KG1 (cell line): ENCODE measurements at places on chromosomes 4 and X.

GRCh38 chrX:134715930-134716619, 57.8 kb upstream of the PLAC1 start:
- no peak for DNase-seq

- no peak for DNase-seq
Observed at GRCh38 chr4:12746221-12746620, 737.9 kb downstream of the RAB28 start.

DNA sequence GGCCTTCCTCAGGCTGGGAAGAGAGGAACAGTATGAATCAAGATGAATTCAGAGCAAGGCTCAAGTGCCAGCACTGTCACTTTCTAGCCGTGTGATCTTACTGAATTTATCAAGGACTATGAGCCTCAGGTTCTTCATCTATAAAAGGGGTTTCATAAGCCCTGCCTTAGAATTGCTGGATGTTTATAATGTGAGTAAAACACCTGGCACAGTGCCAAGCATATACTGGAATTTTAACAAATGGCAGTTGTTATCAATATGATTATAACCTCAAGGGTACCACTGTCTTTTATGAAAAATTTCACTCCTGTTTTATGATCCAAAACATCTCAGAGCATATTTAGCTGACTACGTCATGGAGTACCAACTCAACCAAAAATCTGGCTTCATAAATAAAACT, 4.0 kb downstream of the MAGEC2 start:
- no peak for DNase-seq

DNA sequence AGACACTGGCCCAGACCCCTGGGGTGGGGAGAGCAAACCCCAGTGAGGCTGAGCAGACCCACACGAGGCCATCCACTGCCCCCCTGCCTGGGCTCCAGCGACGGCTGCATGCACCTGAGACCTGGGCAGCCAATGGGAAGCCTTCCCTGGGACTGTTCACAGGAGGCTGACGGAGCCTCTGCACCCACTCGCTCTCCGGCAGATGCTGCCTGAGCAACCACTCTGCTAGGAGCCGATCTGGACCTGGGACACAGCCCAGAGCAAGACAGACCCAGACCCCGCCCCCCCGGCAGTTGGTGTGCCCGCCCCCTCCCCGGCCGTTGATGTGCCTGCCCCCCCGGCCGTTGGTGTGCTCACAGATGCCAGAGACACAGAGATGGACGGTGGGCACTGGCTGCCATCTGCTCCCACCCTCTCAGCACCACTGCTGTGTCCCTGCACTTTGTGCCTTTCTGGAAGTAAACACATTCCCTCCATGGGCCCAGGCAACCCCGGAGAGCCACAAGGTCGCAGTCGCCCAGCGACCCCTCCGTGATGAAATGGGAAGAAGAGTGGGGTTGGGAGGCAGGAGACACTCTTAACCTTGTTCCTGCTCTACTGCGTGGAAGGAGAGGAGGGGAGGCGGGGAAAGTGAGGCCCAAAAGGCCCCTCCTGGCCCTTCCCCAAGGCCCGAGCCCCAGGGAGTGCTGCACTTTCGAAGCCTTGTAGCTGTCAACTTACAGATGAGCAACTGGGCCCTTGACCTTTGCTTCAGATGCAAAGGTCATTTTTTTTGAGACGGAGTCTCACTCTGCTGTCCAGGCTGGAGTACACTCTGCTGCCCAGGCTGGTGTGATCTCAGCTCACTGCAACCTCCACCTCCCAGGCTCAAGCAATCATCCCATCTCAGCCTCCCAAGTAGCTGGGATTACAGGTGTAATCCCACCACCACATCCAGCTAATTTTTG, 62.0 kb downstream of the ZFYVE28 start:
- DNase-seq: no peak

GRCh38 chr4:141246243-141246642, 25.5 kb downstream of the ZNF330 start:
- no peak for DNase-seq

GRCh38 chr4:41216294-41217019, 2.1 kb upstream of the APBB2 start:
- no peak for DNase-seq

- DNase-seq: no peak
Observed at GRCh38 chrX:31872007-31872406, 800.2 kb upstream of the FTHL17 start.

- DNase-seq: no peak
Observed at GRCh38 chrX:19705196-19705769, 182.1 kb downstream of the SH3KBP1 start.

- DNase-seq: no peak
Observed at GRCh38 chr4:81195475-81195874, 19.5 kb downstream of the PRKG2 start.

DNA sequence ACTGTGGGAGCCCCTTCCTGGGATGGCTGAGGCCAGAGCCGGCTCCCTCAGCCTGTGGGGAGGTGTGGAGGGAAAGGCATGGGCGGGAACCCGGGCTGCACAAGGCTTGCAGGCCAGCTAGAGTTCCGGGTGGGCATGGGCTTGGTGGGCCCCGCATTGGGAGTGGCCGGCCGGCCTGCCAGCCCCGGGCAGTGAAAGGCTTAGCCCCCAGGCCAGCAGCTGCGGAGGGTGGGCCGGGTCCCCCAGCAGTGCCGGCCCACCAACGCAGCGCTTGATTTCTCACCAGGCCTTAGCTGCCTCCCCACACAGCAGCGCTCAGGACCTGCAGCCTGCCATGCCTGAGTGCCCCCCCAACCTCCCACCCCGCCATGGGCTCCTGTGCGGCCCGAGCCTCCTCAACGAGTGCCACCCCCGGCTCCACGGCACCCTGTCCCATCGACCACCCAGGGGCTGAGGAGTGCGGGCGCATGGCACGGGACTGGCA, 78.0 kb downstream of the COX7B2 start:
- no peak for DNase-seq

DNA sequence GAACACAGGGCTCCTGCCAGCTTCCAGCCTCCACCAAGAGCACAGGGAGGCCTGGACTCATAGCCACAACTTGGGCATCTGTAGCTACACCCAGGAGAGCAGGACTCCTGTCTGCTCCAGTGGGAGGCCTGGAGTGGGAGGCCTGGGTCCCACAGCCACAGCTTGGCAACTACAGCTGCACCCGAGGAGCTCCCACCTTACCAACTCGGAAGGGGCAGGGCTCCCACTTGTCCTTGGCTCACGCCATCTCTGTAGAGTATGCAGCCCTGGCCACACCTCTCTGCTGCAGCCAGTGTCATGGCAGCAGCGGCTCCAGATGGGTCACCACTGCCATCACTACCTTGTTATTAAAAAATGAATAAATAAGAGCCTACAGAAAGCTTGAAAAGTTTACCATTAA, 45.5 kb downstream of the ARAP2 start:
- DNase-seq: no peak

- no peak for DNase-seq
Observed at GRCh38 chr4:48815483-48815882, 15.4 kb upstream of the OCIAD1 start.

DNA sequence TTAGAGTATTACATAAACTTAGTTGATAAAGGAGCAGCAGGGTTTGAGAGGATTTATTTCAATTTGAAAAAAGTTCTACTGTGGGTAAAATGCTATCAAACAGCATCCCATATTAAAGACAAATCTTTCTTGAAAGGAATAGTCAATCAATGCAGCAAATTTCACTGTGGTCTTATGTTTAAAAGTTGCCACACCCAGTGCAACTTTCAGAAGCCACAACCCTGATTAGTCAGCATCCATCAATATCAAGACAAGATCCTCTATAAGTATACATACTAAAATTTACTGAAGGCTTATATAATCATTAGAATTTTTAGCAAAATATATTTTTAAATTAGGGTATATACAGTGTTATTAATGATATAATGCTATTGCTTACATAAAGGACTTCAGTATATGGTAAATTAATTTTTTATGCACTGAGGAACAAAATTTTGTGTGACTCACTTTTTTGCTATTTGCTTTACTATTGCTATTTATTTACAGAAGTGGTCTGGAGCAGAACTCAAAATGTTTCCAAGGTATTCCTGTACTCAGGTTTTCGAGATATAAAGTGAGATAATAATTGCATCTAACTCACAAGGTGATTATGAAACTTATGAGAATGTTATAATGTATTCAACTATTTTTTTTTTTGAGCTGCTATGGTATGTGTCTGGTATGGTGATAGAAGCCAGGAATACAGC, 1127.6 kb downstream of the ADGRL3 start:
- no peak for DNase-seq
